ENCODE measurements at places on chromosomes 2 and 18.

DNA sequence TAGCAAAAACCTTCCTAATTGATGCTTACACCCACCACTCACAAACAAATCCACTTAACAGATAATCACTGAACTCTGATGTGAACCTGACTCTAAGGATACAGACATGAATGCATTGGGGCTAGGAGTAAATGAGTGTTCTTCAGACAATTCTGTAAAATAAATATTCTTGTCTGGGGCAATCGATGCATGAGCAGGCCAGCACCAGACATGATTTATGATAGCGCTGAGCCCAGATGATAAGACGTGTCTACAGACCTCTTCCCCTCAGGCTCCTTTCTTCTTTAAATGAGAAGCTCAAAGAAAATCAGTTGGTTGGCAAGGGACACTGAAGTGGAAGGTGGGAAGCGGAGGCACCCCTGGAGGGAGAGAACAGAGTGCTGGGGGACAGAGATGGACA, 27.3 kb upstream of the BIN1 start:
- DNase-seq: no peak

GRCh38 chr2:57549642-57550102, 496.9 kb upstream of the VRK2 start:
- DNase-seq: no peak

GRCh38 chr2:159147690-159148089, 138.8 kb downstream of the WDSUB1 start:
- no peak for DNase-seq

DNA sequence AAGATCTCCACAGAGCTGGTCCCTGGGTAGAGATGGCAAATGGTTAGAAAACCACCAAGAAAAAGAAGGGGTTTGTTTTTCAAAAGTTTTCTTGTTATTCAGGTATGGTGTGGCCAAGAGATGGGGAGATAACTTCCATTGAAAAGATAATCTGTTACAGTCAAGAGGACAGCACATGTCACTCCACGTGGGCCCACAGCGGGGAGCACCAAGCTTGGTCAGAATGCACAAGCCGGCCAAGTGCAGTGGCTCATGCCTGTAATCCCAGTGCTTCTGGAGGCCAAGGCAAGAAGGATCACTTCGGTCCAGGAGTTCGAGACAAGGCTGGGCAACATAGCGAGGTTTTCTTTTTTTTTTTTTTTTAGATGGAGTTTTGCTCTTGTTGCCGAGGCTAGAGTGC, 6.0 kb upstream of the LCLAT1 start:
- no peak for DNase-seq

DNA sequence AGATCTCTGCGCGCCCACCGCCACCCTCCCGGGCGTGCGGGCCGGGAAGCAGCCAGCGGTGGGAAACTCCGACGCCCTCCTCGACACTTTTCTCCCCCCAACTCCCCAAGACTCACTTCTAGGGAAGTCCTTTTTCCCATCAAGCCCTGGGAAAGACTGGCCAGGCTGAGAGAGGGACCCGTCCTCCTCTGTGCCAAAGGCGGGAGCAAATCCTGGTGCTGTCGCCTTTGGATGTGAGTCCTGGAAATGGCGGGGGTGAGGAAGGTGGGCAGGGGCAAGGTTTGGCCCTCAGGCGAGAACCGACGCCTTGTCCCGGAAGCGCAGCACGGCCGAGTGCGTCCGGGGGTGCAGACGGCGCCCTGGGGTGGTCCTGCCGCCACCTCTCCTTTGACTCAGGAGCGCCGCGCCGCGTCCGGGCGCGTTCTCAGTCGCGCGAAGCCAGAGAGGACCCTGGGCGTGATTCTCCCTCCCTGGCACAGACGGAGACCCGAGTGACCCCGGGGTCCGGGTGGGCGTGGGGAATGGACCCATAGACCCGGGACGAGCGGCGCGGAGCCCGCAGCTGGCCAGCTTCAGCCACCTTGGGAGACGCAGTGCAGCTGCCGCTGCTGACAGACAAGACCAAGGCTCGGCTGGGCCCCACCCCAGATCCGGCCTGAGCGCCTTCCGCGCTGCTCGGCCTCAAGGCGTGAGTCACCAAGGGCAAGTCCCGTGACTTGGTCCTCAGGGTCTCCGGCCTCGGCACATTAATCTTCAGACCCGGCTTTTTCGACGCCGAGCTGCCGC, 3.5 kb upstream of the LBX2 start:
- DNase-seq: peak; percentile 90

DNA sequence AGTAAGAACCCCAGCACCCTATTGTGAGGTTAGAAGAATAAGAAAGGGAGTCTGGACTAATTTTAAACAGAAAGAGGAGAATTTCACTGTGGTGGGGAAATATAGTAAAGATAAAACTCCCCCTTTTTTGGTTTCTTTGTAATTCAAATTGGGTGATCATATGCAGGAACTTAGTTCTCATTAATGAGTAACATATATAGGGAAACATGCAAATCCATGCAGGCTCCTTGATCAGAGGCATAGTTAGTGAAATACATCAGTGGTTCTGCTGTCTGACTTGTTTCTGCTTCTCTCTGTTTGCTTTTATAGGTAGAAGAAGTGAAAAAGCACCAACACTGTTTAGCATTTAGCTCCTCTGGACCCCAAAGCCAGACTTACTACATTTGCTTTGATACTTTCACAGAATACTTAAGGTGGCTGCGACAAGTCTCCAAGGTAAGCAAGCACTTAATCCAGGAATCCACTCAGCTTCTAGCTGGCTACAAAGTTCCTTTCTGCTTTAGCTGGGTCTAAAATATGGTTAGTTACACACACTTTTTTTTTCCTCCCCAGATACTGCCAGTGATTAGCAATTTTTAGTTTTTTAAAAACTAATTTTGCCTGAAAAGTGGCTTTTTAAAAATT, 123.2 kb downstream of the PHLPP1 start:
- no peak for DNase-seq

DNA sequence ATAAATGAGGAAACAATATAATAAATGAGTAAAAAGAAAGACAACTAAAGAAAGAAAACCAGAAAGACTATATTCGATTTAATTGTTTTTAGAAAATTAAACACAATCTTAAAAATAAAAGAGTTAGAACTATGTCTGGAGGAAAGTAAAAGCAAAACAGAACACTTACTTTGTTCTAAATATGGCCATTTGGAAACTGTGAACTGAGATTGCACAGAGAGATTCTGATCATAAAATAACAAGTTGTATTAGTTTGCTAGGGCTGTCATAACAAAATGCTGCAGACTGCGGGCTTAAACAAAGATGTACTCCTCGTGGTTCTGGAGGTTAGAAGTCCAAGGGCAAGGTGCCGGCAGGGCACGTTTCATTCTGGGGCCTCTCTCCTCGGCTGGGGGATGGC, 128.1 kb upstream of the AQP4 start:
- DNase-seq: no peak

DNA sequence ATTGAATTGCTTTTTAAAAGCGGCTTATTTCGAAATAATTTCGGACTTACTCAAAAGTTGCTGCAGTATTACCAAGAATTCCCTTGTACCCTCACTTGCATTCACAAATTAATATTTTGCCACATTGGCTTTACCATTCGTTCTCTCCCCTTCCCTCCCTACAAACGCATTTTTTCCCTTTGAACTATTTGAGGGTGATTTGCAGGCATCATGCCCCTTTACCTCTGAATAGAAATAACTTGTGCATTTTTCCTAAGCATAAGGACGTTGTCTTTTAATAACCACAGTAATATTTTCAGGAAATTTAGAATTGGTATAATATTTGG, 608 bp downstream of the CCDC138 start:
- DNase-seq: no peak

- DNase-seq: no peak
These were observed 274.8 kb downstream of the SP3 start for GRCh38 chr2:173690349-173690748.

GRCh38 chr2:227884511-227884947, 13.1 kb downstream of the DAW1 start:
- peak; percentile 77 for DNase-seq

DNA sequence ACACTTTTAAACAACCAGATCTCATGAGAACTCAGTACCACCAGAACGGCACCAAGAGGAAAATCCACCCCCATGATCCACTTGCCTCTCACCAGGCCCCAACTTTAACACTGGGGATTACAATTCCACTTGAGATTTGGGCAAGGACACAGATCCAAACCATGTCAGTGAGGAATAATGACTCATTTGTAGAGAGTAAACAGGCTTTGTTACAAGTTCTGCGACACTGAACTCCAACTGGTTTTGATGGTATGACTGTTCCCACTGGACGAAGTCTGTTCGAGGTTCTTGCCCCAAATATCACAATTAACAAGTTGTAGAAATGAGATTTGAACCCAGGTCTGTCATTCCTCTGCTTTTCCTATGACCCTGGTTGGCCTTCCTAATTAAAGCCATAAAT, 718.1 kb upstream of the ID2 start:
- DNase-seq: no peak

GRCh38 chr2:34892766-34893165, 1293.7 kb upstream of the FAM98A start:
- no peak for DNase-seq

DNA sequence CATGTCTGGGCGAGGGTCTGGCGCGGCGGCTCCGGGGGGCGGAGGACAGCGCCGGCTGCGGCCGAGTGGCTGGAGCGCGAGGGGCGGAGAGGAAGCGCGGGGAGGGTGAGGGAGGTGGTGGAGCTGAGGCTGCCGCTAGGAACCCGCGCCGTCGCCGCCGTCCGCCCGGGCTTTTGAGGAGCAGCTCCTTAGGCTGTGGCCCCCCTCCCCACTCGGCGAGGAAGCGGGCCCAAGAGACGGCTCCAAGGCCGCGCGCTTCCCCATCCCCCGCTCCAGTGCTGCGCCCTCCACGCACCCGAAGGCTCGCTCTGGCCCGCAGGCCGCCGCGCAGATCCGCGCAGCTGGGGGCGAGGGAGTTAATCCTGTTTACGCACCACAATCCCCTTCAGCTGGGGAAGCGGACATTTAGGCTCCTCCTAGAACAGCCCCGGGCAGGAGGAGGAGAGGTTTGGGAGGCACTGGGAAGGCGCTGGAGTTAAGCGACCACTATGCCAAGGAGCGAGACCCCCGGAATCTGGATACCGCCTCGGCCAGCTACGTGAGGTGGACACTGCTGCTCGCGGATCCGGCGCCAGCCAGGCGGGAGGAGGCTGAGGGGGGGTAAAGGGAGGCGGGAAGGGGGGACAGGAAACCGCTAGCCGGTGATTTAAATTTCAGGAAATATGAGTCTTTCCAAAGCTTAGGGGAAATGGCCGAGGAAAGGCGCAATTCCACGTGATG, at the start of gene CNRIP1:
TSS of gene CNRIP1 (minus strand) at position 552 of the 720 bp plus-strand sequence. CDS start at position 3, 549 bp downstream.
- peak; percentile 83 for DNase-seq

- peak; percentile 72 for DNase-seq
These were observed 66.5 kb downstream of the TCF7L1 start for GRCh38 chr2:85199698-85200097.

DNA sequence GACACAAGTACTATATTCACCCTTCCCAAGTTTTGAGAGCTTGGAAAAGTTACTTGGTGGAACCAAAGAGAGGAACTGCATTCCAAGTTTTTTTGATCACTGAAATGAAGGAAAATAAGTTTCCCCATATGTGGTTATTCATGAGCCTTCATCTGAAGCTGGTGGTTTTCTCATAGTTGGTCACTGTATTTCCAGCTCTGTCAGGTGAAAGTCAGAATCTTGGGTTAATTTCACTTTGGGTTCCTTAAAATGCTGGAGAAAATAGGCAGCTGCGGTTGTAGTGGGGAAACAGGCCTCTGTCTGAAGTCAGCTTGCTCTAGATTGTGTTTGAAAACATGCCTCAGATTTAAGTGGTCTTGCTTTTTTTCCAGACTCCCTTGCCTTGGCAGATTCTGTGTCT, 200.5 kb downstream of the HRH4 start:
- DNase-seq: no peak

- no peak for DNase-seq
These were observed 43.0 kb upstream of the PLA2R1 start for GRCh38 chr2:160105366-160105765.

DNA sequence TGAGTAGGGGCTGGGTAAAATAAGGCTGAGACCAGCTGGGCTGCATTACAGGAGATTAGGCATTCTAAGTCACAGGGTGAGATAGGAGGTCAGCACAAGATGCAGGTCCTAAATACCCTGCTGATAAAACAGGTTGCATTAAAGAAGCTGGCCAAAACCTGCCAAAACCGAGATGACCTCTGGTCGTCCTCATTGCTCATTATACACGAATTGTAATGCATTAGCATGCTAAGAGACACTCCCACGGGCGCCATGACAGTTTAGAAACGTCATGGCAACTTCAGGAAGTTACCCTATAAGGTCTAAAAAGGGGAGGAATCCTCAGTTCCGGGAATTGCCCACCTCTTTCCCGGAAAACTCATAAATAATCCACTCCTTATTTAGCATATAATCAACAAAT, 132.2 kb downstream of the ARL4C start:
- DNase-seq: no peak

DNA sequence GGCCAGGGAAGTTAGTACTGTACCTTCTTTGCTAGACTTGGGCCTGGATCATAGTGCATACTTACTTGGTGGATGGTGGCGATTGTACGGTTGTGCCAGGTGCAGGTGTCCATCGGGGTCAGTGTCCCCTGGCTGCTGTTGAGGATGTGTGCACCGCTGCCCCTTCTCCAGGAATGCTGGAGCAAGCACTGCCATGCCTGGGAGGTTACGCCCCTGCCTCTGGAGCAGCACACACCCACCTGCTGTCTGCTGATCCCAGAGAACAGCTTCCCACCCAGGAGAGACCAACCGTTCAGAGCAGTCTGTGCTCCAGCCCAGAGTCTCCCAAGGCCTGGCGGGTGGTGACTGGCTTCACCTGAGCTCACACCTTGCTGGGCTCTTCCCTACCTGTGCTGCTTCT, 286.8 kb upstream of the HS6ST1 start:
- no peak for DNase-seq

DNA sequence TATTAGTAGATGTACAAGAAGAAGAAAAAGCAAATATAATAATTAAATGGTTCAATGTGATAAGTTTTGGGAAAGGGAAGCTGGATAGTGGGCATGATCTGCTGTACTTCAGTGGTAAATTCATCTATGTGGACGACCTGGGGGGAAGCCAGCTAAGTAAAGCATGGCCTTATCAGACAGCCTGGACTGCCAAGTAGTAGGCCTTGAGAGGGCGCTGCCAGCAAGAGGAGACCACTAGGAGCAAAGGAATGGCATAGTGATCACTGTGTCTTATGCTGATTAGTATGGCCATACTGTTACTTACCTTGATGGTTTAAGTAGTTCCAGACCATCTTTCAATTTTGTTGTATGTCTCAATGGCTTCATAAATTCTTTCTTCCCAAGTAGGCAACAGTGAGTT, 287.6 kb downstream of the SETBP1 start:
- DNase-seq: no peak

- no peak for DNase-seq
These were observed 58.7 kb downstream of the FAM124B start for GRCh38 chr2:224343226-224343625.

DNA sequence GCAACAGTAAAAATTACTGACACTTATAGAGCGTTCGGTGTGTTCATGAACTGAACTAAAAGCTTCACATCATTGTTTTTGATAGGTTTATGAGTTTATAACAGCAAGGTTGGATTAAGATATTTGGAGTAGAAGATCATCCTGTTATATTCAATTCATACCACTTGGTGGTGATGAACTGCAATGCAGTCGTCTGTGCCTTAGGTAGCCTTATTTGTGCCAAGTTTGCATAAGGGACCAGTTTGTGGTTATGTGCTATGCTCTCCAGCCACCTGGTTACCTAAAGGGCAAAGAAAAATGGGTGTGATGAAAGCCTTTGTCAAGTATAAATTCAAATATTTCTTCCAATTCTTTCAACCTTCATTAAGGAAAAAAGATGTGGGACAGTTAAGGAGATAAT, 150.9 kb upstream of the KCNH7 start:
- no peak for DNase-seq

- DNase-seq: peak; percentile 89
These were observed at the start of gene MALT1 for GRCh38 chr18:58671111-58671631. MALT1 (plus strand) TSS chr18:58671465; CDS start chr18:58671644, 179 bp downstream.

Measured in cardiac fibroblast (primary cell).